ENCODE measurements at places on chromosomes 7 and 10.

DNA sequence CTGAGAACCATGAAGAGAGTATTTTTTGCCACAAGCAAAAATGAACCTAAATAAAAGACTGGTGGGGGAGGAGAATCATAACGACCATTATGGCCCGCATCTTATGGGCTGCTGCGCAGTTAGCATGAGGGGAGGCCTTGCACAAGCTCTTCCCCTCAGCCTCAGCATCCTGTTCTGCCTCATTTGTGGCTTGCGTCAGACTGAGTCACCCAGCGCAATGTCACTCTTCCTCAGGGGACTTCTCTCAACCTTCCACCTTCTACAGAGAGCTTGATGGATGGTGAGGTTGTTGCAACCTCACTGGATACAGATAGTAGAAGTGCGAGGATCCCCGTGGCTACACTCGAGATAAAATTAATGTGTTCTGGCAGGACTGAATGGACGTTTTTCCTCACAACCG is 16.8 kb upstream of the GPR15LG start:
- DNase-seq: no peak

DNA sequence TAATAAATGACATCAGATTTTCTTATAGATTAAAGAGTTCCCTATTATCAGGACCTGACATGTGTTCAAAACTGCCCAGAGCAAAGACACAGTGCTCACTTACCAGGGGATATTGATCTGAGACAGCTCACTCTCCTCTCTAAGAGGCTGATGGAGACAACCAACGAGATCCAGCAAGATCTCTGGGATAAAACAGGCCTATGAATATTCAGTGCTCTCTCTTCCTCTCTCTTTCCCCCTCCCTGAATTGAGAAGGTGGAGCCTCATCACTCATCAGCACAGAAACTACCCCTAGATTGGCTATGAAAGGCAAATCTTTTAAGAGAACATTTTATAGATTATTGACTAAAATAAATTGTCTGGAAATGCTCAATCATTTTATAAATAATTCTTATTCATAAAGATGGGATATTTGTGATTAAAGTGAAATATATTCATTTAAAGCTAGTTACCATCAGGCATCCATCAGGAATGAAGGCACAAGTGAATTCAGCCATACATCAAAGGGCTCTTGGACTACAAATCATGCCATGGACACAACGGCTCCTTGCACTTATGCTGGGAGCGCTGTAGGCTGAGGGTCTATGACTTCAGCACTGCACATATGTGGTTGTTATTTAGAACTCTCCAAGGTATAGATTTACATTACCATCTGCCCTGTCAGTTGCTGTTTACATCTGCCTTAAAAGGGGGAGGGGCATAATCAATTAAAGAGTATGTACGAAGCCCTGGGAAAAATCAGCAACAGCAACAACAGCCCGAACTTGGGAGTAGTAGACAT is 3.4 kb upstream of the PPP1R17 start:
- DNase-seq: no peak

DNA sequence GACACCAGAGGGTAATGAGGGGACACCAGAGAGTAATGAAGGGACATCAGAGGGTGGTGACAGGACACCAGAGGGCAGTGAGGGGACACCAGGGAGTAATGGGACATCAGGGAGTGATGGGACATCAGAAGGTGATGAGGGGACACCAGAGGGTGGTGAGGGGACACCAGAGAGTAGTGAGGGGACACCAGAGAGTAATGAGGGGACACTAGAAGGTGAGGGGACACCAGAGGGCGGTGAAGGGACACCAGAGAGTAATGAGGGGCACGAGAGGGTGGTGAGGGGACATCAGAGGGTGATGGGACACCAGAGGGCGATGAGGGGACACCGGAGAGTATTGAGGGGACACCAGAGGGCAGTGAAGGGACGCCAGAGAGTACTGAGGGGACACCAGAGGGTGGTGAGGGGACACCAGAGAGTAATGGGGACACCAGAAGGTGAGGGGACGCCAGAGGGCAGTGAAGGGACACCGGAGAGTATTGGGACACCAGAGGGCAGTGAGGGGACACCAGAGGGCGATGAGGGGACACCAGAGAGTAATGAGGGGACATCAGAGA is 10.6 kb downstream of the NACAD start:
- no peak for DNase-seq

DNA sequence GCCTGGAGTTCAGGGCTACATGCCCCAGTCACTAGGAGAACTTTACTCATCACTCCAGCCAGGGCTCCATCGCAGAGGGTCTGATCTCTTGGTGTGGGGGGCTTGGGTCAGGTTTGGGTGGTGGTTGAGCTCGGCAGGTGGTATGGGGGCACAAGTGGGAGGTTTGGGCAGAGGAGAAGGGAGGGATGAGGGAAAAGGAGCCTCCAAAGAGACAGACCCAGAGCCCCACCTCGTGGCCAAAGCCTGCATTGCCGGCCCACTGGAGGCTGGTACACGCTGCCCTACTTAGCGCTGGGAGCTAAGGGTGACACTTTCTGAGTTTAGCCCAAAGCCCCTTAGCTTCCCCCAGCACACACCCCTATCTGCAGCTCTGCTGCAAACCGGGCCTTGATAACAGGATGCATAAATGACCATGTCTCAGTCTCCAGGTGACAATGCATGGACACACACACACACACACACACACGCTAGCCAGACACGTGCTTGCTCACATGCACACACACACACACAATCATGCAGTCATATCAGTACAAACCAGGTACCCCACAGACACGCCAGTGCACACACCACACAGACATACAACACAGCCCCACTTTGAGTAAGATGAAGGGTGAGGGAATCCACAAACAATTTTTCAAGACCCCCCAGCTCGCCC is 14.7 kb downstream of the LZTS2 start:
- peak; percentile 74 for DNase-seq

GRCh38 chr7:110623436-110623835 is 467.5 kb upstream of the LRRN3 start:
- no peak for DNase-seq

- no peak for DNase-seq
These were observed 185.2 kb upstream of the ITGB1 start for GRCh38 chr10:33143160-33143728.

GRCh38 chr7:55484241-55484640 is 88.1 kb downstream of the VOPP1 start:
- no peak for DNase-seq

DNA sequence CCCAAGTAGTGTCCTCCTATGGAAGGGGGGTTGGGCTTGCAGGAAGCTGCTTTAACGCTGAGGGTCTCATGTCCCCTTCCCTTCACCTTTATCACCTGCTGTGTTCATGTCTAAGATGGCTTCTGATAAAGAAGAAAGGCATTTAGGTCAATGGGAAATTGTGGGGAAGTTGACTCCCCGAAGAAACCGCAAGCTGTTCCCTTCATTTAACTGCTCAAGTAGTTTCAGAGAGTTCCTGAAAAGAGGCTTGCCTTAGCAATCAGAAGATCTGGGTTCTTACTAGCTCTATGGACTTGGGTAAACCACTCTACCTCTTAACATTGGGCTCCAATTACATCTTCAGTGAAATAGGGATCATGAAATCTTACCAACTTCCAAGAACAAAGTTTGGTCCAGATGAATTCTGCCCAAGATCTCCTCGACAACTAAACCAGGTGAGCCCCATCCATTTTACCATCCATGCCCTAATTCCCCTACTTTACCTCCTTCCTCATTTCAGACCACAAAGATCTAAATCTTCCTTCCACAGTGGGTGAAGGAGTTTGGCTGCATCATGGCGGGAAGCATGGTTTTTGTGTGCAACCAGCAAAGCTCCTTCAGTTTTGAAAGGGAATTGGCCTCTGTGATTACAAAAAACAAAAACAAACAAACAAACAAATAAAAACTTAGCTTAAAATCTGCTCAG is 30.4 kb upstream of the UCN3 start:
- no peak for DNase-seq

- no peak for DNase-seq
These were observed 1346.3 kb downstream of the REEP3 start for GRCh38 chr10:64867501-64867962.

- DNase-seq: no peak
These were observed 4.1 kb upstream of the LIPN start for GRCh38 chr10:88755753-88756152.

GRCh38 chr7:27247000-27247399 is 4.4 kb downstream of the EVX1 start:
- DNase-seq: no peak

- no peak for DNase-seq
These were observed 20.1 kb downstream of the IFIT3 start for GRCh38 chr10:89347701-89348457.

DNA sequence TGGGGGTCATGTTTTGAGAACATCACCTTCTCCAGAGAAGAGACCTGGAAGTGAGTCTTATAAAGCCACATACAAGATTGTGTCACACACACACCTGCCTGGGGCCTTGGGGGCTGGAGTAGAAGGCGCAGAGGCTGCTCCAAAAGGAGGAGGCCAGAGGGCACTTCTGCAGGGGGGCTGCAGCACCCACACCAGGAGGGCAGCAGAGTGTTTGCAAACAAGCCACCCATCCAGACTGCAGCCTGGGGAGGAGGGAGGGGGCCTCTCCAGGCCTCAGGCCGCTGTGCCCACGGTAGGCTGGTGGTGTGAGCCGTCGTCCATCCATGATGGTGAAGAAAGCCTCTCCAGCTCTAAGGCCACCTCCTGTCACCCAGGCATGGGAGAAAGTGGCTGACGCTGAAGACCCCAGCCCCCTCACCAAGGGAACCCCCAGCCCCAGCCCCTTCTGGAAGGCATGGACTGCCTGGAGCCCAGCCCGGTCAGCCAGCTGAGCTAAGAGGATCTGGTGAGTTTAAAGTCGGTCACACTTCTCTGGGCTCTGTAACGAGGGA is 77.5 kb downstream of the FOXL3 start:
- no peak for DNase-seq

- no peak for DNase-seq
These were observed 11.9 kb upstream of the ZMIZ1 start for GRCh38 chr10:79056736-79057391.

DNA sequence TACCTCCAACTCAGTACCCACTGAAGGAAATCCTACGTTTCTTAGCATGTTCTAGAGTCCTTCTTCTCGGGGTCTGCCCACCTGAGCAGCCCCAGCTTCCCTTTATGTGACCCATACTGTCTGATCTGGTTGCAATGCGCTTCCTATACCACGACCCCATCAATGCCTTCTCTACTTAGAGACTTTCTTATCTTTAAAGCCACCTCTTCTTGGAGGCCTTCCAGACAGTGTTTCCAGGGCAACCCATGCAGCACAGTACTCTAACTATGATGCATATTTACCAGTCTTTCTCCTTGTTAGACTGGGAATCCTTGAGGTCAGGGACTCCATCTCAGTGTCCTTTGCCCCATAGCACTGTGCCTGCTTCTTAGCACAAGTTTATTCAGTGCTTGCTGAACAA is 54.5 kb upstream of the SLF2 start:
- DNase-seq: no peak
